ENCODE measurements at places on chromosomes 7 and 10. TPM values are rescaled to one million over a fixed set of nuclear protein-coding genes. Genes with fewer than 3 reads are reported as not detected.

The AGAP9 gene
- total RNA-seq, result 2.2 TPM

The DRGX gene
- total RNA-seq, result not detected

The DUS4L gene
- total RNA-seq, result 8.1 TPM

The SRRM3 gene
- 0.27 TPM for total RNA-seq

The HOXA9 gene
- total RNA-seq, result 66.1 TPM

The COL26A1 gene
- 0.12 TPM for total RNA-seq

The POM121 gene
- total RNA-seq, result 5.7 TPM

The BLNK gene
- total RNA-seq, result not detected

DNA sequence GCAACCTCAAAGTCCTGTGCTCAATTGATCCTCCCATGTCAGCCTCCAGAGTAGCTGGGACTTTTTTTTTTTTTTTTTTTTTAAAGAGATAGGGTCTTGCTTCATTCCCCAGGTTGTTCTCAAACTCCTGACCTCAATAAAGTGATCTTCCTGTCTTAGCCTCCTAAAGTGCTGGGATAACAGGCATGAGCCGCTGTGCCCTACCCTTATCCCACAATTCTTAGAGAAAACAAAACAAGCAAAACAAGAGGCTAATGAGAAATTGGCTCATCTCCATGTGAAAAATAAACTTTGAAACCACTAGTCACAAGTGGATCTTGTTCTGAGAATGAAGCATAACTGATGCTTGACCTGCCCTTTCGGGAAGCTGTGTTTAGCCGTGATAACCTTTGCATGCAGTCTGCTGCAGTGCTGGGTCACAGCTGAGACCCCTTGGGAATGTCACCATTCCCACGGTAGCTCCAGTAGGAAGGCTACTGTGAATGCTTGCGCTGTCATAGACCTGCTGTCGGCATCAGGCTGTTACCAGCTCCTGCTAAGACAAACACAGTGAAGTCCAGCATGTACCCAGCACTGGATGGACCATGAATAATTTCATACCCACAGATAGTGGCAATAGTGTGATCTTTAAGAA lies 290.7 kb upstream of the KIAA1217 start:
- no peak for DNase-seq

- no peak for DNase-seq
Observed at GRCh38 chr7:18393465-18394118, 102.0 kb upstream of the HDAC9 start.

DNA sequence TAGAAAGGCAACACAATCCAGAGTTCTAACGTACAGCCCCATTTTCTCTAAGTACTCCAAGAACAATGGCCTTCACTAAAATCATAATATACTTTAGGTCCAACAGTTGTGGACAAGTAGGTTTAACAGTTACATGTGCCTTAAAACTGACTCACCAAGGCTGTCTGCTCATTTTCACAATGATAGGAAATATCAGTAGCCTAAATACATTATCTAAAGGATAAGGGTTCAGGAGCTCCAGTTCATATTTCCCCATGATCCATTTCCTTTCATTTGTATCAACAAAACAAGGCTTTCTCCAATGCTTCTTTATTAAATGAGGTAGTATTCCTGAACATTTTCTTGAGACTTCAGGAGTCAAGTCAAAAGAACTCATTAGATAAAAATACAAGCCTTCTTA lies 164.0 kb downstream of the SLC25A13 start:
- no peak for DNase-seq

GRCh38 chr10:26739071-26739631 lies 41.6 kb downstream of the PDSS1 start:
- no peak for DNase-seq

DNA sequence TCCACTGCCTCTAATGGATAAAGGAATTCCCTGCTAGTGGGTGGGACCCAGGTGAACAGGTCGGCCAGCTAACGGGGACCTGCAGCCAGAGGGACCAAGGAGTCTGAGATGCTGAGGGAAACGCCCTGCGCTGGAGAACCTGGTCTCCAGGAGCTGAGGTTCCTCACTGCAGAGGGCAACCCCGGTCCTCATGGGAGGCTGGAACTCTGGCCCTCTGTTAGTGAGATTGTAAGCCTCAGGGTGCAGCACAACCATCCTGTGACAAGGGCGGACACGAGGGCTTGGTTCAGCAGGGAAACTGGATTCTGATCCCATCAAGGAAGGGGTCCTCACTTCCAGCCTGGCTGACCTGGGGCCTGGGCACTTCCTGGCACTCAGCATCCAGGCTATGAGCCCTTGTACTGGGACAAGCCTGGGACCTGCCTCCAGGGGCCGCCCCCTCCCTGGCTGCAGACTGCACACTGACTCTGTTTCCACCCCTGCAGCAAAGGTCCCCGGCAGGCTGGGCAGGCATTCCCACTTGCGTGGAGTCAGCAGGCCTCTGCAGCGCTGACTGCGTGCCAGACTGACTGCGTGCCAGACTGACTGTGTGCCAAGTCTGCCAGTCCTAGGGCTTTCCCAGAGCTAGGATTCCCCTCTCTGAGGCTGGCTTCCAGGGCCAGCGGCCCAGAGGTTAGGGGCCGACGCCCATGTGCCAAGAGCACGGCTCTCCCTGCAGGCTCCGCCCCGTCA lies 143.2 kb downstream of the MAPK8 start:
- no peak for DNase-seq

GRCh38 chr10:112027731-112028280 lies 155.8 kb downstream of the GPAM start:
- no peak for DNase-seq

GRCh38 chr7:44750921-44751571 lies 2.4 kb downstream of the ZMIZ2 start:
- DNase-seq, result peak; percentile 39

- DNase-seq, result no peak
Observed at GRCh38 chr7:15475808-15476530, 85.8 kb downstream of the AGMO start.

DNA sequence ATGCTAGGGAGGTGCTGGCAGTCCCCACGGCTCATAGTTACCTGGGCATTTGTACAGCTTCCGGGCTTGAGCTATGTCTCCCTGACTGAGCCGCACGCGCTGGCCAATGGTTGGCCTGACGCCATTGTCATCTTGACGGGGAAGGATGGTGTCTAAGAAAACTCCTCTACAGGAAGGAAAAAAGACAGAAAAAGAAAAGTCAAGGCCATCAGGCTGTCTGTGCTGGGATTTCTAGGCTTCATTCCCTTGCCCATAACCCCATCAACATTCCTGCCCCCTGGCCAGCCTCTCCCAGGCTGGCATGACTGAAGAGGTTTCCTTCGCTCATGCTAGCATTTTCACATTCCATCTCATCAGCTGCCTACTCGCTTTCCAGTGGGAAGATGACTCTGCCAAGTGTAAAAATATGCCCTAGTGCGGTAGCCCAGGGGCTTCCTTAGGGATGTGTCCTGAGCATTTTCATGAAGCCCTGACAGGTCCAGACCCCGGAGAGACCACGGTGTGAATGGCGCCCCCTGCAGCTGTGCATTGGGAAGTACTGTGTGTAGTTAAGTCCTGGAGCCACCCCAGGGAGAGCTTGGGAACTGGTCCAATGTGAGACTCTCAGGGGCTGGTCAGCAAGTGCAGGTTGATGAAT lies 54.5 kb upstream of the OPALIN start:
- DNase-seq, result peak; percentile 3

GRCh38 chr10:78879621-78880020 lies 189.1 kb upstream of the ZMIZ1 start:
- DNase-seq, result no peak

DNA sequence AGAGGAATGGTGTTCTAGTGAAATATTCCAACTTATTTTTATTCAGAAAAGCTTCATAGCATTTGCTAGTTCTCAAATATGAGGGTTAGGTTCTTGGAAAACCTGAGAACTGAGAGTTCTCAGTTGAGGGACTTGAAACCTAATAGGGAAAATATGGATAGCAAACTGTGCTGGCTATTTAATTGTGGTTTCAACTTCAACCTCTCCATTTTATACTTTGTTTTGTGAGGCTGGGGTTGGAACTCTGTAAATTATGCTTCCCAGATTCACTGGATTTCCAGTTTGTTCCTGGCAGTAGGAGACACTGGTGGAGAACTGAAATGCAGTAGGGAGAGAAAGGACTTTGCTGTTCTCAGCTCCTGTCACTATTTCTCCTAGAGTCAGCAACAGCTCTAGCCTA lies 52.7 kb downstream of the CDK14 start:
- no peak for DNase-seq

GRCh38 chr7:101562531-101563197 lies 66.4 kb downstream of the MYL10 start:
- DNase-seq, result no peak

DNA sequence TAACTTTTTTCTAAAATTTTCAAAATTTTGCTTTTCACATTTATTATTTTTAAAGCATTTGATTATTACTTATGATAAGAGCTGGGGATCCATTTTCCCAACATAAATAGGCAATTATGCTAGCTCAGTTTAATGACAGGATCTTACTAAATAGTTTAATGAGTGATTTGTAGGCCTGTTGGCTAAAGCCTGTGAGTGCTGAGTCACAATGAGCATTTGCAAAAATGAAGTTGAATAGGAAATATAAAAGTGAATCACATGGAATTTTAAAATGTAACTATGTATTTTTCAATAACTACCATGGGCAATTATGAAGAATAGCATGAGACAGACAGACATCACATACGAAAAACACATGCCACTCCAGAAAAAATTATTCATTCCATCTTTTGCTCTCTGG lies 45.1 kb upstream of the ZPBP start:
- DNase-seq, result no peak

Measured in M059J (cell line).